ENCODE measurements at places on chromosomes 5 and 9.
A peak's percentile ranks its signal among the peaks of the same experiment; 100 is the strongest.

DNA sequence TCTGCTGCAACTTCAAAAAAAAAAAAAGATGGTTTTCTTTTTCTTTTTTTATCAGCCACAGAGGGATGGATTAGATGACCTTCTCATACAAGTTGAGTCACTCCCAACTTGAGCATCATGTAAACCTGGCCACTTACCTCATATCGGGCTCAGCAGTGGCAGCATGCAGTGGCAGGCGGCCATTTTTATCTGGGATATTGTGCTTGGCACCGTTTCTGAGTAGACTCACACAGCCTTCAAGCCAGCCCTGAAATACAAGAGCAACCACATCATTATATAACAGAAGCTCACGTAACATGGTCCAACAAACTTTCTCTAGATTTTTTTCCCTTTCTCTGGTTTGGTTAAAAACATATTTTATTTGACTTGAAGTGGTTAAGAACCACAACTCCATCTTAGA is 62.6 kb downstream of the ANKRD55 start:
- DNase-seq, result no peak

GRCh38 chr9:17219261-17219660 is 84.4 kb downstream of the CNTLN start:
- no peak for DNase-seq

DNA sequence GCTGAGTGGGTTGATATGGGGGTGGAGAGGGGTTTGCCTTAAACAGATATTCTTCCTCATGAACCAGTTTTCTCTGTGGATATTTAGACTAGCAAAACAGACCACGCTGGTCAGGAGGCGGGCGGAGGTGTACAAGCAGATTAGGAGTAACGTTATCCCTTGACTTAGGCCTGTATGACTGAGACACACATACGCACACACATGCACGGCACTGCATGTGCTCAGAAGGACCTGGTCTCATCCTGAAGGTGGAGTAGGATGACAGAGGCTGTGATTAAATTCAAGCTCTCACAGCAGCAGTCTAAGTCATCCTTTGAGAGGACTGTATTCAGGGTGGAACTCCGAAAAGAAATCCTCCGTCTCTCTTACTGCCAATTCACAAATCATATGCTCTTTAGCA is 209.7 kb downstream of the DIRAS2 start:
- DNase-seq, result no peak

DNA sequence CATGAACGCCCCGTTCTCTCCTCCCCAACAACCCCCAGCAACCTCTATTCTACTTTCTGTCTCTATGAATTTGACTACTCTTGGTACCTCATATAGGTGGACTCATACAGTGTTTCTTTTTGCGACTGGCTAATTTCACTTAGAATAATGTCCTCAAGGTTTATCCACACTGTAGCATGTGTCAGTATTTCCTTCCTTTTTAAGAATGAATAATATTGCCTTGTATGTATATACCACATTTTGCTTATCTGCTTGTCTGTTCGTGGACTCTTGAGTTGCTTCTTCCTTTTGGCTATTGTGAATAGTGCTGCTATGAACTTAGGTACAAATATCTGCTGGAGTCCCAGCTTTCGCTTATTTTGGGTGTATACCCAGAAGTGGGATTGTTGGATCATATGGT is 42.7 kb downstream of the IQGAP2 start:
- no peak for DNase-seq

GRCh38 chr9:127341152-127341551 is 55.8 kb upstream of the SLC2A8 start:
- no peak for DNase-seq

DNA sequence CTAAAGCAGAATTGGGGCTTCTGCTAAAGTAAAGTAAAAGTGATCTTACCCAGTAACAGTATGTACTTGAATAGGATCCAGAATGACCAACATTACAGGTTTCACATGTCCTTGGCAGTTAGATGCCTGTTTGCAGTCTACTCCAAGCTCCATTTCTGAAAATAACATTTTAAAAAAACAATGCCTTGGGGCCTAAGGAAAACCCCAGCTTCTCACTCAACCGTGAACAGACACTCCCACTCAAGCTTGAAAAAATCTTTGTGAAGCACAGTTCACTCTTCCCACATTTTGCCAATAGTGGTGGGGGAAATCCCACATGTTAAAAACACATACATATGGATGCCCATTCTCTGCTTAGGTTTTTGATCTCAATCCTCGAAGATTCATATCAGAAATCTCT is 304.1 kb downstream of the ARRDC3 start:
- no peak for DNase-seq

DNA sequence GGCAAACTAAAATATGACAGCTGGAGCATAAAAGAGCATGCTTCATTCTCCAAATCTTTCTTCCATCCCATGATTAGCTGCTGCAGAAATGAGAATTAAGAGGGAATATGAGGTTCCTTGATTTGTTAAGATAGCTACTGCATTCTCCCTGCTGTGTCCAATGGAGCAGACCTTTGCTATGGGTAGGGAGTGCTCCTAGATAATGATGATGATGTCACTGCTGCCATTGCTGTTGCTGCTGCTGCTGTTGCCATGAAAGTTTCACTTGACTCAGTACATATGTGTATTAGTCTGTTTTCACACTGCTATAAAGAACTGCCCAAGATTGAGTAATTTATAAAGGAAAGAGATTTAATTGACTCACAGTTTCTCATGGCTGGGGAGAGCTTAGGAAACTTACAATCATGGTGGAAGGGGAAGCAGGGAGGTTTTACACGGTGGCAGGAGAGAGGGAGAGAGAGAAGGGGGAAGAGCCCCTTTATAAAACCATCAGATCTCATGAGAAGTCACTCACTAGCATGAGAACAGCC is 128.9 kb downstream of the INSYN2B start:
- no peak for DNase-seq

- no peak for DNase-seq
Observed at GRCh38 chr5:77306531-77306930, 96.1 kb downstream of the PDE8B start.

DNA sequence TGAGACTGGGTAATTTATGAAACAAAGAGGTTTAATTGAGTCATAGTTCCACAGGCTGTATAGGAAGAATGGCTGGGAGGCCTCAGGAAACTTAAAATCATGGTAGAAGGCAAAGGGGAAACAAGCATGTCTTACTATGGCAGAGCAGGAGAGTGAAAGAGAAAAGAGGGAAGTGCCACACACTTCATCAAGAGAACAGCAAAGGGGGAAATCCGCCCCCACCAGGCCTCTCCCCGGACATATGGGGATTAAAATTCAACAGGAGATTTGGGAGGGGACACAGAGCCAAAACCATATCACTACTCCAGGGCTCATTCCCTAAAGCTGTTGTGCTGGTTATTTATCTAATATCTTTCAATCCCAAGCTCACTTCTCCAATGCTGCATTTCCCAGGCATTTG is 50.2 kb upstream of the NR3C1 start:
- peak; percentile 67 for DNase-seq

GRCh38 chr5:50968356-50969149 is 302.1 kb downstream of the PARP8 start:
- DNase-seq, result no peak

DNA sequence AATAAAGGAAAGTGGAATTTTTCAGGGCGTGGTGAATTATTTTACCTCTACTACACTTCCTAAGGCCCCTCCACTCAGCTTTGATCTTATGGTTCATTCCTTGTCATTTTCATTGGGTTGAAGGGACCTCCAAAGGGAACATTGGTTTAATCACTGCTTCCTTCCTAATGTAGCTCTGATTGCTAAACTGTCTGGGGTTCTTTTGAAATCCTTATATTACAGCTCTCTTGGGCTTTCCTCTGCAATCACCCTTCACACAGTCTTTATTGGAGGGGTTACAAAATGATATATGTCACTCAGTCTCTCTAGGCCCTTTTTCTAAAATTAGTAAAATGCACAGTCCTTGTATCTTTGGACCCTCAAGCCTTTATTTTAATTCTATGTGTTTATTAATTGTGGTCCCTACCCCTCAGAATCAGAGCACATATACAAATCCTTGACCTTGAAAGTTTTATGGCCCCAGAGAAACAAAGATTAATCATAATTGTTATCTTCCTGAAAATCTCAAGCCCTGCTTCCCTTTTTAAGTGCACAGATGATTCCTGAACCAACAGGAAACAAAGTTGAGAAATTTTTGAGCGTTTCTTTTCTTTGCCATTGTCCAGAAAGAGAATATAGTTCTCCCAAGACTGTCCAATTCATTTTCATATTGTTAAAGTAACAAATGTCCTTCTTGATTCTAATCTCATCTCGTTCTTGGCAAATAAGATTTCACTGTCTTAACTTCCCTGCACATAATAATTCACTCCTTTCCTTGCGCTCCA is 330.0 kb downstream of the ARRDC3 start:
- peak; percentile 62 for DNase-seq

- no peak for DNase-seq
Observed at GRCh38 chr5:157944077-157944633, 85.2 kb upstream of the CLINT1 start.

DNA sequence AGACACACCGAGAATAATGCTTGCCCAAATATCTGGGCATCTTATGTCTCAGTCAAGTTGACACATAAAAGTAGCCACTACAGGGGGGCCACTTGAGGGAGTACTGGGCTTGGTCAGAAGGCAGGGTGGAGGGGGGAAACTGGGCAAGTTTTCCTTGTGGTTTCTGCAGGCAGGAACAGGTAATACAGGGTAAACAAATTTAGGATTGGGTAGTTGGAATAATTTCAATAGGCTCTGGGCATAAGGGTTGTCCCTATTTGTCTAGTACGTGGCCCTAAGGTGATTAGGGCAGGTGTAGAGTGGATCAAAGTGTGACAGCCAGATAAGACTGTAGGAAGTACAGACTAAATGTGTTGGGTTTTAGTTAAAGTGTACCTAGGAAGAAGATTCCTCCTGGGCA is 353.1 kb downstream of the TLE4 start:
- no peak for DNase-seq

GRCh38 chr9:9177081-9177480 is 1377.5 kb upstream of the DMAC1 start:
- DNase-seq, result no peak

- no peak for DNase-seq
Observed at GRCh38 chr5:160171666-160172065, 52.4 kb upstream of the PWWP2A start.

GRCh38 chr5:147509710-147510651 is at the start of gene DPYSL3:
Gene DPYSL3 (minus strand): TSS chr5:147510068. CDS start chr5:147509858, 210 bp downstream.
- no peak for DNase-seq

DNA sequence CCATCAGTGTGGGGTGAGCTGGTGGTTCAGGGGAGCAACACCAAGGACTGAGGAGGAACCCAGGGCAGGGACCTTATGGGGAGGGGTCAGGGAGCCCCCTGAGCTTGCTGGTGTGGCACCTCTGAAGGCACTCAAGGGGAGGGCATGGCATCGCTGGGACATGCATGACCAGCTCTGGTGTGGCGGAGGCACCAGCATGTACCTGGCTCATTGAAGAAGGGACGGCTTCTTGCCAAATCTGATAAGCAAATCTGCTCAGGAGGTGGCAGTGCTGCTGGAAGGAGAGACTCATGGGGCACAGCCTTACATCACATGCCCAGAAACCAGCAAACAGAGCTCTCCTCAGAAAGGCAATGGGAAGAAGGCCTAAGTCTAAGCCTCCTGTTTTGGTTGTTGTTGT is 421.8 kb downstream of the SEMA5A start:
- no peak for DNase-seq

DNA sequence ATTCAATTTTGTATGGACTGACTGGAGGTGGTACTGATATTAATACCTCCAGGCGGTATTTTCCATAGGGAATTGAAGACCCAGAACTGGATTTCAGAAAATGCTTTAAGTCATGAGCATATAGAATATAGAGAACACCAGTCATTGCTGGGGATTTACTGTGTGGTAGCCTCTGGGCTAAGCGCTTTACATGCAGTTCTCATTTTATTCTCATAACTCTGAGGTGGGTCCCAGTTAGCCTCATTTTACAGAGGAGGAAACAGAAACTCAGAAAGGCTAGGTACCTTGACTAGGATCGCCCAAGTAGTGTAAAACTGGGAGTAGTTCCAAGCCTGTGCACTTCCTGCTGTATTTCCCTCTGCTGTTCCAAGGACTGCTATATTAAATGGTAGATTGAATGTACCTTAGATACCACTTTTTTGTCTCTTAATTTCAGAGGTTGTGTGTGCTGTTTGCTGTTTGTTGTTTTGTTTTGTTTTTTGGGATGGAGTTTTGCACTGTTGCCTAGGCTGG is 13.8 kb downstream of the SLC44A1 start:
- no peak for DNase-seq

- DNase-seq, result no peak
Observed at GRCh38 chr5:59600998-59601397, 292.5 kb downstream of the PDE4D start.

DNA sequence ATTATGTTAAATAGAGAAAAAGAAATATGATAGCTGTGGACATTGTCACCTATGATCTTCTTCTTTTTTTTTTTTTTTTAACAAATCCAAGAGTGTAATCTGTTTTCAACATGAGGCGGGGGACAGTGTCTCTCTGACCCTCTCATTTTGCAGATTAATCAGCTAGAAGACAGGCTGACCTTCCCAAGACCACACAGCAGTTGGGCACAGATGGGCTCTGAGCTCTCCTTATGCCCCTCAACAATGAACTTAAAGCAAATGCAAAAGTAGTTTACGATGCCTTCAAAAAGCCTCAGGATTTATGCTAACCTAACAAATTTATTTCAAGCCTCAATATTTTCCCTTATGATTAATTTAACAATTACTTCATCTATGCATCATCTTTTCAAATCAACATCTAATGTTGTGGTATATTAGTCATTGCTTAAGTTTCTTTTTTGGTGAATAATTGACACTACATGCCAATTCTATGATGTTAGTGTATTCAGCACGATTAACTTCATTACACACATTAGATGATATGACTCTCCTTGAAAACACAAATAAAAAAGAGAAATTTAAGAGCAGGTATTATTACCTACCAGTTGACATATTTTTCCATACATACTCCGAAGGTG is 7.4 kb downstream of the NFIL3 start:
- no peak for DNase-seq

- DNase-seq, result no peak
Observed at GRCh38 chr9:76796296-76796695, 32.1 kb downstream of the PCA3 start.

DNA sequence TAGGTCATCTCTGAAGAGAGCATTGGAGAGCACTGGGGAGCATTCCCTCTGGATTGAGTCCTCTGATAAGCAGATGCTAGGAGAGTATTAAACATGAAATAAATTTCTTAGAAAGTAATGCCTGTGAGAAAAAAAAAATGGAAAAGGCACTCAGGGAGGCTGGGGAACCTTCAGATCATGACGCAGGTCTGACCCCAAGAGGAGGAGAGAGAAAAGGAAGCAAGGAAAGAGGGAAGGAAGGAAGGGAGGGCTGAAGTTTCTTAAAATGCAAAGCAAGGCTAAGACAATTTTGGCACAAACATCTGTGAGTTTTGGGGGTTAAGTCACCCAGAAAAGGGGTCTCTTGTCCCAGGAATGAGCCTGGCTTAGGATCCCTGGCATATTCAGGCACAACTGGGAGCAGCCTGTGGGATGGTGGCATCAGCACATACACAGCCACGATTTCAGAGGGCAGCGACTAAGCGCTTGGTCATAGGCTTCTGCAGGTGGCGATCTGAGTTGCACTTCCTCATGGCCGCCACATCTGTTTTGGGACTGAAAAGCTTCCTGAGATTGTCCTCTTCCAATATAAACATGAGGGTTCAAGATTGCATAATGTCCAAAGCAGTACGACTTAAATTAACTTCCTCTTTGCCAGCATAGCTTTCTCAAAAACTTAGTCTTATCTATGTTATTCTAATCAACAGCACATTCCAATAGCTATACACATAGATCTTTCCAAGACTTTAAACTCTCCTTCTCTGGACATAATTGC is 692.7 kb downstream of the DNAH5 start:
- peak; percentile 39 for DNase-seq

Measured in KBM-7 (cell line).